SJSA1 (cell line): ENCODE measurements at places on chromosomes 1 and 21. TPM values are rescaled to one million over a fixed set of nuclear protein-coding genes. Genes with fewer than 3 reads are reported as not detected.
A peak's percentile ranks its signal among the peaks of the same experiment; 100 is the strongest.

The LCE3B gene
- not detected in 2 replicates for total RNA-seq

The OSCP1 gene
- 1.5 and 6.5 TPM in 2 replicates for total RNA-seq

The ADAMTSL4 gene
- 0.42 TPM in 1 of 2 replicates, not detected in the other for total RNA-seq

DNA sequence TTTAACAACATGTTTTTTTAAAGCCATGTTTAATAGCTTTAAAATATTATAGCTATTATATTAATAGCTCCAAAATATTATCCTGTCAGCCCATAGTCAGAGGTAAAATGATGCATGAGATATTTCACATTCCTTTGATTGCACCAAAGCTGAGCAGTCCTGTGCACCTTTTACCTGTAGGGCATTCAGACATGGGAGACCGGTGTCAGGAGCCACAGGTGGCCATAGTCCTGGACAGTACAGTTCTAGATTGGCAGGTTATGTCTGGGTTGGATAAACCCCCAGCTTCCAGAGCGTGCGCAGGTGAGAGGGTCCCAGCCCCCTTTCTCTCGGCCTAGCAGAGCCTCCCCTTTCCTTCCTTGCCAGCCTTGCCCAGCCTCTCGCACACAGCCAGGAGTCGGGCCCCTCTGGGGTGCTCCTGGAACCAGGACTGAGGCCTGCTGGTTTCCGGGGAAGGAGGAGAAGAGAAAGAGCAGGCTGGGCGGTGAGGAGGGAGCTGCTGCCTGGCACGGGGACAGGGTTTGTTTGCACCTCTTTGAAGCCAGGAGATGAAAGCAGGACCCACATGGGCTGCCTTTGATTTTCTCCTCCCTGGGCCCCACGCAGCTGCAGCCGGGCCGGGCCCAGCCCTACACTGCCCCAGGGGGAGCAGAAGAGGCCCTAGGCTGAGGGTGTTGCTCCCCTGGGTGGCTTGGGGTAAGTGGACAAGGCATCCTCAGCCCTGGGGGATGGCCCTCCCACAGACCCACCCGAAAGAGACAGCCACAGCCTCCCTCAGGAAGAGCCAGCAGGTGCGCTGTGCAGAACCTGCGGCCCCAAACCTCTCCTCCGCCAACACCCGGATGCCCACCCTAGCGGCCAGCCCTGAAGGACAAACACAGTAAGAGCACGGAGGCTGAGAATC lies 75.2 kb upstream of the TARDBP start:
- DNase-seq: no peak

DNA sequence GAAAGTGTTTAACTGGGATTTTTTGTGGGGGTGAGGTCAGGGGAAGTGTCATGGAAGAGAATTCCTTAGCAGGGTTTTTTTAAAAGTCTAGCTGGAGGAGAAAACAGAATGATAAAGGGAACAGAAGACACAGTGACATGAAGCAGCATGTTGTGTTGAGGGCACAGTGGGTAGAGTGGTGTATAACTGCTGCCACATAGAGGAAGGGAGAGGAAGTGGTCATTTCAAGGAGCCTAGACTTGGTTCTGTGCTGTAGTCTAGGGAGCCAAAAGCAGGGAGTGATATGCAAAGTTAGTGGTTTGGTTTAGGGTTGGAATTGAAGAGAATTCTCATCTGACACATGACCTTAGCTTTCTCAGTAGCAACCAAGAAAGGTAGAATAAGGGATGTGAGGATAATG lies 10.2 kb downstream of the EEIG2 start:
- no peak for DNase-seq

- no peak for DNase-seq
These were observed 16.0 kb upstream of the GCLM start for GRCh38 chr1:93925206-93925605.

DNA sequence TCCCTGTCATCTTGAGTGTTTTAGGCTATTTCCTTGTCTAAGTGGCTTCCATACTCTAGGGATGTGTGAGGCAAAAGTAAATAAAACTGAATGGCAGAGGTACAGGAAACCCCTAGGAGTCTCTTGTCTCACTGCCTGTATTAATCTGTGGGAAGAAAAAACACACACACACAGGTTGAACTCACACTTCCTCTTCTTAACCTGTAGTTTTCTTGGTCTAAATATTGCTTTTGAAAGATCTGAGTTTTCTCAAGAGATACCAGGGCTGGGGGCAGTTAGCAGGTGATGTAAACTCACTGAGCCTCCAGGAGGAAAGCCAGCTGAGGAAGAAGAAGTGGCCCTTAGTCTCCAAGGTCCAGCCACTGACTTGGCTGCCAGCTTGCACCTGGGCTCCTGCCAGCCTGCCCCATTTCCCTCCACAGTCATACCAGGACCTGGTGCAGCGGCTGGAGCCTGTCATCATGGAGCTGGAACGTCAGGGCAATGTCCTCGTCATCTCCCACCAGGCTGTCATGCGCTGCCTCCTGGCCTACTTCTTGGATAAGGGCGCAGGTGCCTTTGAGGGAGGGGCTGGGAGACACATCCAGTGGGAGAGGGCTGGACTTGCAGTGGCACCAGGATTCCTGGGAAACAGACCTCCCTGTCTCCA lies 16.9 kb downstream of the PFKFB2 start:
- DNase-seq: no peak

DNA sequence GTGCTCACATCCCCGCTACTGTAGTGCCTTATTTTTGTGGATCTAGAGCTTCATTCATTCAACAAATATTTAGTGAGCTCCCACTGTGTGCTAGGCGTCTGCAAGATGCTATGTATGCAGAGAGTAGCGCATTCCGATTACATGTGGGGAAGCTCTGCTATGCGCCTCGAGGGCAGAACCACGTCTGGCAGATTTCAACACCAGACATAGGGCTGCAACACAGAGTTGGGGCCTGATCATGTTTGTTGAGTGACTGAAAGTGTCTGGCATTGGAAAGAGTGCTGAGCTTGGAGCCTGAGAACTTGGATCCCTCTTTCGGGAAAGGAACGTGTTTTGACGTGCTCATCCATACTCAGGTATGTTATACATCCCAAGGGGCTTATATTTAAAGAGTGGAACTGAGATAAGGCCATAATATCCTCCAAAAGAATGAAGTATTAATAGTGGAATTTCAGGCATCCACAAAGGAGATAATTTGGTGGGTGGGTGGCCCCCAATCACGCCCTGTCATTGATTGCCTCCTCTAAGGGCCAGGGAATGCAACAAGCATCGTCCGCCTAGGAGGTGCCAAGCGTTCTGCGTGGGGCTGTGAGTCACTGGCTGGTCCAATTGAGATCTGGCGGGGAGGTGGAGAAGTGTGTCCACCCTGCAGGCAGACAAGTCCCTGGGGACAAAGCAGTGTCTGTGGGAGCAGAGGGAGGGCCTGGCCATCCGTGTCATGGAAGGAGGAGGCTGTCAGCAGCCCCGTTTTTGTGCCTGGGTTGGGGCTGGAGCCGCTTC lies 62.8 kb upstream of the ZBTB40 start:
- peak; percentile 60 for DNase-seq

DNA sequence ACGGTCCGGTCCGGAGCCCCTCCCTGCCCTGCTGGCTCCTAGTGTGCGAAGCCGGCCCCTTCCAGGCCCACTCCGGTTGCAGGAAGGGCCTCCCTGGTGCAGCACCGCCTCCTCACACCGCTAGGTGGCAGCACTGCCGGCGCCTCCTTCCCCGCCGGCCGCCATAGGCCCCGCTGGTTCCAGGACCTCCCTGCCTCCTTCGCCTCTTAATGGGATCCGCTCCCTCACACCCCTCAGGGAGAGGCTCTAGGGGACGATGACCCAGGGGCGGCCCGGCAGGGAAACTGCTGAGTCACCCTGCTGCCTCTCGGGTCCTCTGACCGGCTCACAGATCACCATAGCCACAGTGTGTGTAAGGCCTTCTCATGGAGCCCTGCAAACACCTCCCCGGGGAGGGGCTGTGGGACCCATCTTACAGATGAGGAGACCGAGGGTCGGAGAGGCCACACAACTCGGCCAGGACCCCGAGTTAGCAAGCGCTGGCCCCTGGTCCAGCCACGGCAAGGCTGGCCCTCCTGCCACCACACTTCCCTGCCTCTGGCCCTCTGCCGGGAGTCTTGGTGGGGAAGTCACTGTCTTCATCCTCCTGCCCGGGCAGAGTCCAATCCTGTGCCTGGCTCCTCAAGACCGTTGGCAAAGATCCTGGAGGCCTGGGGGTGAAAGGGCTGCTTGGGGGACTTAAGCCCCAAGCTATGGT lies 1.6 kb upstream of the AJAP1 start:
- DNase-seq: no peak
